ENCODE measurements at places on chromosomes 16 and 17.

- no peak for DNase-seq
These were observed 5.8 kb upstream of the TNRC6A start for GRCh38 chr16:24723663-24724062.

- no peak for DNase-seq
These were observed 26.2 kb upstream of the ZNF652 start for GRCh38 chr17:49388290-49388640.

- no peak for DNase-seq
These were observed 9.2 kb upstream of the CCL22 start for GRCh38 chr16:57349212-57350031.

- no peak for DNase-seq
These were observed 77.5 kb downstream of the ANKRD11 start for GRCh38 chr16:89412811-89413210.

GRCh38 chr16:23027386-23027785 is 121.9 kb downstream of the USP31 start:
- no peak for DNase-seq

DNA sequence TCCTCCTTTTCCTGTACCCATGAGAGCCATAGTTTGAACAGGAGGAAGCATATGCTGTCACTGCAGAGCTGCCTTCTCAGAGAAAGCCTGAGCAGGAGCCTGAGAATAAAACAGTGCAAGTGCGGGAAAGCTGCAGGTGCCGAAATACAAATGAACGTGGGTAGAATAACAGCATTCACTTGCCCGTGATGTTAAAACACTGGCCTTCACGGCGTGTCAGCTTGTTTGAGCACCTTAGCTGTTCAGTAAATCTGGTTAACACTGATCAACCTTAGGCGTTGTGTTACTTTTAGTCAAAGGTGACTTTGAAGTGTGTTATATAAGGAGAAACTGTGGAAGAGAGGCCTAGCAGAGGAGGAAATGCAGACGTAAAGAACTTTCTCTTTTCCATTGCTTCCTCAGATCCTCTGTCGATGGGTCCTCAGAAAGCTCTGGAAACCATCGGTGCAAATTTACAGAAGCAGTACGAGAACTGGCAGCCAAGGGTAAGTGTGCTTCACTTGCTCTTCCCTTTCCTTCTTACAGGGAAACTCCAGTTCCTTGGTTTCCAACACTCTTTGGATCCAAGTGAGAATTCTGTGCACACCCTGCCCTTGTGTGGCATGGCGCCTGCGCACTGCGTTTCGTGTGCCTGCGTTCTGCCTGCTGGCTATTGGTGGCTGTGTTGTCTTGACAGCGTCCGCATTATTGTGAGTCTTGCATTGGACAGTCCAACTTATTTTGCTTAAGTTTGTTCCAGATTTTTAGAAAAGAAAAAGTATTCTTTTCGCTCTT is 98.9 kb downstream of the RPTOR start:
- no peak for DNase-seq

- DNase-seq, result no peak
These were observed 181.2 kb upstream of the AXIN2 start for GRCh38 chr17:65742403-65743307.

GRCh38 chr17:72426321-72426720 is 305.5 kb downstream of the SOX9 start:
- no peak for DNase-seq

- DNase-seq, result peak; percentile 83
These were observed 14.1 kb downstream of the CYGB start for GRCh38 chr17:76523084-76524037.

DNA sequence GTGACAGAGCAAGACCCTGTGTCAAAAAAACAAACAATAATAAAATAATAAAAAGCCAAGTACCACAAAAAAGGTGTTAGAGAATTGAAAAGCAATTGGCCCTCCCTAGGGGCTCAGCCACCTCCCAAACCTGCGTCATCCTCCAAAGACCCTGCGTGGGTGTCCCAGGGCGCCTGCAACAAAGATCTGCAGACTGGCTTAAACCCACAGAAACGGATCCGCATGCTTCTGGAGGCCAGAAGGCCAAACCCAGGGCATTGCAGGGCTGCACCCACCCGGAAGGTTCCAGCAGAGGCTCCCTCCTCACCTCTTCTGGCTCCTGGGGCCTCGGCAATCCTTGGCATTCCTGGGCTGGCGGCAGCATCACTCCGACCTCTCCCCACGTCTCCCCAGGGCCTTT is 1.5 kb downstream of the ENPP7 start:
- no peak for DNase-seq

- no peak for DNase-seq
These were observed 8.4 kb upstream of the EXOC7 start for GRCh38 chr17:76111956-76112355.

GRCh38 chr17:35245196-35245486 is 2.3 kb downstream of the SLFN5 start:
- no peak for DNase-seq

GRCh38 chr17:64161380-64162176 is 31.6 kb upstream of the ERN1 start:
- no peak for DNase-seq

DNA sequence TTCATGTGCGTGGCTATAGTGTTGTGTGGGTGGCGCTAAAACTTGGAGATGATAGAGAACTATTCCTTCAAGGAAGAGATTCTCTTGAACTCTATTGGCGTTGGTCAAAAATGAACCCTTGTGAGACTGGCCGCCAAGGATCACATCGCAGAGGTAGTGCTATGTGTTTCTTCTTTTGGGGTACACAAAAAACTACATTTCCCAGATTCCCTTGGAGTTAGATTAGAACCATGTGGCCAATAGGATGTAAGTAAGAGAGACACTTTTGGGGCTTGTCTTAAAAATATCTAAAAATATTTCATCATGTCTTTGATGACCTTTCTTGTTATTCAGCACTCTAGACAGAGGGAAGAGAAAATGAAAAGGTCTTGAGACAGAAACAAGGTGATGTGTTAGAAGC is 25.4 kb upstream of the DYNLRB2 start:
- no peak for DNase-seq

DNA sequence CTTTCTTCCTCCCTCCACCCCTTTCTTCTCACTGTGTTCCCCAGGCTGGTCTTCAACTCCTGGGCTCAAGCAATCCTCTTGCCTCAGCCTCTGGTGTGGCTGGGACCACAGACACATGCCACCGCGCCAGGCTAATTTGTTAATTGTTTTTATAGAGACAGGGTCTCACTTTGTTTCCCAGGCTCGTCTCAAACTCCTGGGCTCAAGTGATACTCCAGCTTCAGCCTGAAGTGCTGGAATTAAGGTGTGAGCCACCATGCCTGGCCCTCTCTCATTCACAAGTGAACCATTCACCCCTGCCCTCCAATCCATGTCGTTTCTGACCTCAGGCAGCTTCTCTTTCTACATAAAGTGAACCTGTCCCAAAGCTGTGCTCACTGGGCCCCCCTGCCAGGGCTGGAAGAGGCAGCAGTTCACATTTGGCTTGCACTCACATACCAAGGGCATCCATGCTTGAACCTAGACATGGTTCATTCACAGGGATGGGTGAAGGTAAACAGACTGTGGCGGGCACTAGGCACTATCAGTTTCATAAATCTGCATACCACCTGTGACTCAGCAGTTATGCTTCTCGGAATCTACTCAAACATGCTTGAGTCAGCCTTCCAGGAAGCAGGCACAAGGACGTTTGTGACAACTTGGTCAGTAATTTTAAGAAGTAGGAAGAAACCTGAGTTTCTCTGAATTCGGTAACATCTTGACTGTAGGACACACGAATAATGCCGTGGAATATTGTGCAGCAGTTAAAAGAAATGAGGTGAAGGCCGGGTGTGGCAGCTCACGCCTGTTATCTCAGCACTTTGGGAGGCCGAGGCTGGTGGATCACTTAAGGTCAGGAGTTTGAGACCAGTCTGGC is 6.0 kb upstream of the RNF213 start:
- no peak for DNase-seq

DNA sequence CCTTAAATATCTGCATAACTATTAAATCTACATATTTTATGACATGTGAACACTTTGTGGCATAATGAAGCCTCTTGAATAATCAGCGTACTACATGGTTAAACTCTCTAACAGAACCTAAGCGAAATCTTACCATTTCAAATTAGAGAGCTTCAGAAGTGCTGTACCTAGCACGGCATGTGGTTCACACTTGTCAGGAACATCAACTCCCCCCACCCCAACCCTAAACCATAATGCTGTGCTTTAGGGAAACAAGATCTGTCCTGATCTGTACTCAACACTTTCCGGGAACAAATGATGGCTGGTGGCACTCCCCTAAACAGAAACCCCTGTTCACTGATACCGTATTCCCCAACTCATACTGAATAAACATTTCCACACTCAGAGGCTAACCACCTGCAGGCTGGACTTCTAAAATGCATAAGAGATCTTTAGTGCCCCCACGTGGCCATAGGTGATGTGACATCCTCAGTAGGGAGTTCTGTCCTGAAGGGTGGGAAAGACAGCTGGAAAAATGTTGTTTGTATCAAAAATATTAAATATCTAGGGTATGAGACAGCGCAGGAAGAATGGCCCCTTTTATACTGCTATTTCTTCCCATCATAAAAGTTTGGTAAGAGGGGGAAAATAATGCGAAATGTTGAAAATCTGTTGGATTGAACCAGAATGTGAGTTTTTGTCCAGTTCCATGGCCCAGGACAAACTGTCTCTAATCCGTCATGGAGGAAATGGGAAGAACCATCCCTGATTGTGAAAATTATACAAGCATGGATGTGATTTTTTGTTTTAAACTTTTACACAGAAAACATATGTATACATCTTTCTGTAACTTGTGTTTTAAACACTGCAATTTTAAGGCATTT is 88.6 kb downstream of the USP31 start:
- DNase-seq, result peak; percentile 72

GRCh38 chr17:10384175-10384574 is 11.4 kb upstream of the MYH13 start:
- peak; percentile 58 for DNase-seq

DNA sequence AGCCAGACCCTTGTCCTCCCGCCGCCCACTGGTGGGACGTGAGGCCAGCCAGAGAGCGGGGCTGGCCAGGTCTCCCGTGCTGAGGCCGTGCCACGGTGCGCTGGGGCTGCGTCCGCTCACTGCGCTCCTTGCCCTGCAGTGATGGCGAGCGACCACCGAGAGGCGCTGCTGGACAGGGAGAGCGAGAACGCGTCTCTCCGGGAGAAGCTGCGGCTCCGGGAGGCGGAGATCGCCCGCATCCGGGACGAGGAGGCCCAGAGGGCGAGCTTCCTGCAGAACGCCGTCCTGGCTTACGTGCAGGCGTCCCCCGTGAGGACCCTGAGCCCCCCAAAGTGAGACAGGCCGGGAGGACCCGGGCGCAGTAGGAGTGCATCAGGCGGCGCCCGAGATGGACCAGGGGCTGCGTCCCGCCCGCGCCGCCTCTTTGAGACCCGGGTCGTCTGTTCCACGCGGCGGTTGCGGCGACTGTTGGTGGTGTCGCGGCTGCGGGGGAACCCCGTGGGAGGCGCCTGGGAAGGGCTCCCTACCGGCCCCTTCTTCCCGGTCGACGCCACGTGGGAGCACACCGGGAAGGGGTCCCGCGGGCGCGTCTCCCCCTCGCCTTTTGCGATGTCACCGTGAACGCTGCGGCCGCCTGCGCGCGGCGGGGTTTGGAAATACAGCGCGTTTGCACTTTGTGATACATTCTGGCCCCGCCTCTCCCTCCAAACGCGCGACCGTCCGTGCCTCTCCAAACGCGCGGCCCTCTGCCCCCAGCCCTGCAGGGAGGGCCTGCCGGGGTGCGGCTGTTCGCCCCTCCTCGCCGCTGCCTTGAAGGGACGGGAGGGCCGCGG is 792 bp upstream of the RAC3 start:
- peak; percentile 91 for DNase-seq

Measured in right forelimb (tissue), 1 donor.